ENCODE measurements at places on chromosomes 5 and 9.

- peaks cover 89% of the 10 kb centered on the region for H3K27me3 ChIP-seq
- DNase-seq, result no peak
- H3K4me1 ChIP-seq, result no peaks in the 10 kb centered on the region
- no peak overlapping the region for H3K27ac ChIP-seq
- H3K4me3 ChIP-seq, result no peak overlapping the region
These were observed 152.2 kb downstream of the FGF18 start for GRCh38 chr5:171571663-171572062.

GRCh38 chr5:180421672-180422071 is 68.5 kb upstream of the GFPT2 start:
- H3K27me3 ChIP-seq, result peaks cover 15% of the 10 kb centered on the region
- no peaks in the 10 kb centered on the region for H3K36me3 ChIP-seq
- H3K27ac ChIP-seq, result no peak overlapping the region

GRCh38 chr9:132042324-132042723 is 37.3 kb downstream of the MED27 start:
- H3K27ac ChIP-seq, result no peak overlapping the region
- DNase-seq, result no peak
- H3K27me3 ChIP-seq, result no peaks in the 10 kb centered on the region
- H3K4me3 ChIP-seq, result no peak overlapping the region

GRCh38 chr9:136328622-136329041 is 1.3 kb downstream of the GPSM1 start:
- DNase-seq, result no peak
- no peaks in the 10 kb centered on the region for H3K27me3 ChIP-seq

- DNase-seq, result no peak
- no peaks in the 10 kb centered on the region for H3K27me3 ChIP-seq
- H3K36me3 ChIP-seq, result peaks cover under 1% of the 10 kb centered on the region
- H3K27ac ChIP-seq, result no peak overlapping the region
- peaks cover 41% of the 10 kb centered on the region for H3K4me1 ChIP-seq
These were observed 115.3 kb upstream of the CDKN2B start for GRCh38 chr9:22124263-22125011.

DNA sequence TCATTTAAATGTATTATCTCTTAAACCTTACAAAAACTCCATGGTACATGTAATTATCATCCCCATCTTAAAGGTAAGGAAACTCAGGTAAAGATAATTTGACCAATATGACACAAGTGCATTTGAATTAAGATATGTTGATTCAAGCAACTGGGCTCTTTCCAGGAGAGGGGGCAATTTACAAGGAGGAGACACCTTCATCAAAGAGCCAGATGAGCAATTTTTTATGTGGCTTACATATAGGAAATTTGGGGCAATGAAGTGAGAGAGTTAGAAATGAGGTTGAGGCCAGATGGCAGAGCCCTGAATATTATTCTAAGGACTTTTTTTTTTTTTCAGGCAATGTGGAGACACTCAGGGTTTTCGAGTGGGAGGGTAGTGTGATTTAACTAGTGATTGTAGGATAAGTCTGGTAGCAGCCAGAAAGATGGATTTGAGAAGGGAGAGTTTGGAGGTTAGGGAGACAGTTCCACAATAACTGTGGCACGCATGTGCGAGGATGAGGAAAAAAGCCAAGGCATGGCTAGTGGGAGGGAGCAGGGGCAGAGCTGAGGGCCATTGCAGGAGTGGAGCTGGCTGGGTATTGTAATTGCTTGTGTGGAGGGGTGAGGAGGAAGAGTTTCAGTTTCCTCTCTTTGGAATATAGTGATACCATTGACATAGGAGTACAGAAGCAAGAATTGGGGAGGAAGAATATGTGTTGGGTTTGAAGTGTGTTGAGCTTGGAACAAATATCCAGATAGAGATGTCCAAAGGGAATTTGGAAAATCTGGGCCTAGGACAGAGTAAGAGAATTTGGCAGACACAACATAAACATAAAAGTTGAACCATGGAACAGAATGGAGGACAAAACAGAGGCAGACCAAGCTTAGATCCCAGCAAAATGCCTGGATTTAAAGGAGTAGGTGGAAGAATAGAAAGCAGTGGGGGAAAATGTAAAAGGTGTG is 72.0 kb downstream of the ACTBL2 start:
- H3K4me3 ChIP-seq, result no peak overlapping the region
- no peak for DNase-seq
- H3K27me3 ChIP-seq, result no peaks in the 10 kb centered on the region
- no peaks in the 10 kb centered on the region for H3K36me3 ChIP-seq
- H3K27ac ChIP-seq, result no peak overlapping the region
- H3K4me1 ChIP-seq, result no peaks in the 10 kb centered on the region

DNA sequence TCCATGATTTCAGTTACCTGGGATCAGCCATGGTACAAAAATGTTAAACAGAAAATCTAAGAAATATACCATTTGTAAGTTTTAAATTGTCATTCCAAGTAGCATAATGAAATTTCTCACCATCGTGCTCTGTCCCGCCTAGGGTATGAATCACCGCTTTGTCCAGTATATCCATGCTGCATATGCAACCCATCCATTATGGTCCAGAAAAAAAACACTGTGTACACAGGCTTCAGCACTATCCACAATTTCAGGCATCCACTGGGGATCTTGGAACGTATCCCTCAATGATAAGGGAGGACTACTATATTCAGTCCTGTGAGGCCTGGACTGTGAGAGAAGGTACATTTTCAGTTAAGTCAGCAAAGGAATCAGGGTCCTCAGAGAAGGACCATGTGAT is 37.6 kb upstream of the HNRNPA0 start:
- H3K4me3 ChIP-seq, result no peak overlapping the region
- no peak for DNase-seq
- H3K36me3 ChIP-seq, result peaks cover 5% of the 10 kb centered on the region
- H3K27ac ChIP-seq, result no peak overlapping the region

DNA sequence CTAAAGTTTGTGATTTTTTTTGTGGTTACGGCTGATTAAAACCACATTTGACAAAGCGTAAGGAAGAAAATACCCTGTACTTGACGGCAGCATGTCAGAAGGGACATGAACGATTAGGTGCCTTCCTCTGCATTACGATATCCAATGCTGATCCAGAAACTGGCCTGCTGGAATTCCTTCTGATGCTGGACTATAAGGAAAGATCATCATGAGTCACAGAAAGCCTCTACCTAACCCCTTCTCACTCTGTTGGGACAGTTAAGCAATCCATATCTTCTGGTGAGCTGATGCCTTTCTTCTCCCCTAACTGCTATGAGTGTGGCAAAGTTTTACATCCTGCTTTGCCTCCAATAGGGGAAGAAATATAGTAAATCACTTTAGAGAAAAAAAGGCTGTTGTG is 78.4 kb upstream of the PAPPA start:
- H3K4me3 ChIP-seq, result no peak overlapping the region
- H3K27ac ChIP-seq, result no peak overlapping the region
- H3K4me1 ChIP-seq, result no peaks in the 10 kb centered on the region
- no peaks in the 10 kb centered on the region for H3K27me3 ChIP-seq
- no peaks in the 10 kb centered on the region for H3K36me3 ChIP-seq

- peaks cover 39% of the 10 kb centered on the region for H3K4me1 ChIP-seq
- H3K27me3 ChIP-seq, result no peaks in the 10 kb centered on the region
- H3K4me3 ChIP-seq, result no peak overlapping the region
- DNase-seq, result no peak
- H3K27ac ChIP-seq, result peak overlapping the region; percentile 52
- no peaks in the 10 kb centered on the region for H3K36me3 ChIP-seq
These were observed 30.8 kb upstream of the ALDH1A1 start for GRCh38 chr9:72983512-72984225.

DNA sequence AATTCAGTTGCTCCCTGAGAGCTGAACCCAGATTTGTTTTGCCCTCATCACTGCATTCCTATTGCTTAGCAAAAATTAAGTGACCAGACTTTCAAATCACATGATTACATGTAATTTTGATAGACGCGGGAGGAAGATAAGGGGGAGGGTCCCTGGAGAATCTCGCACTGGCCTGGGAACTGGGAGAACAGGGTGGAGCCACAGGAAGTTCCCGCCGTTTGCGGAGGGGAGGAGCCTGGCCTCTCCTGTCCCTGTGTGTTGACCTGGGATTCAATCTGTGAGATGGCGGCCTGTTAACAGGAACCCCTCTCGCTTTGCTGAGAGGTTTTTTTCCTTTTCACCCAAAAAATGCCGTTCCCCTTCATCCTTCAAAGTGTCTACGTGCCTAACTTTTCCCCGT is 142.9 kb upstream of the OR13F1 start:
- no peaks in the 10 kb centered on the region for H3K4me1 ChIP-seq
- no peaks in the 10 kb centered on the region for H3K36me3 ChIP-seq
- no peak overlapping the region for H3K4me3 ChIP-seq
- no peak for DNase-seq

DNA sequence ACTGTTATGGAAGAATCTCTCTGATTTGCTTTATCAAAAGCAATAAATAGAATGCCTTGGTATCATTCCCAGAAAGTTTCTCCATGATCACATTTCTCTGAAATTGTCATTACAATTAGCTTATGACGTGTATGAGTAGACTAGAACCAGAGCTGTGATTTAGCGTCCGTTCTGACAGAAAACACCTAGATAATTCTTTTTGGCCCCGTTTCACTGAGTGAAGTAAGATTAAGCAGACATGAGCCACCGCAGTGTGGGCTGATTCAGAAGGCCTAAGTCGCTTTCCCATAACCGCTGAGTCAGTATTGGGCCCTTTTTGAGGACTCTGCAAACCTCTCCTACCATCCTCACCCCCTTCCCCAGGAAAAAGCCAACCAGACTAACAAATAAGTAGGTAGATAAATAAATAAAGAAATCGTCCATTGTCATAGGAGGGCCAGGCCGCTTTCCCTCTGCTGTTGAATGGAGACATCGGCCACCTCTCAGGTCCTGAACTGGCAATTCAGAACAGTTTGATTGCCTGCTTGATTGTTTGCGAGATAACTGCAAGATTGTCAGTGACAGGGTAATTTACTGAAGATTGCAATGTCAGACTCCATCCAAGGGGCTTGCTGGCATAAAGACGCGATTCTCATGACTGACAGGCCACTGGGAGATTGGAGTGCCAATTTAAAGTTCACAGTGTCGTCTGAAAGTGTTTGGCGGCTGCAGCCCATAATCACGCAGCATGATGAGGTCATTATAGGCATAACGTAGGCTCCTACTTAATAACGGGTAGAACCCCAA is 105.0 kb upstream of the WWC1 start:
- no peak overlapping the region for H3K4me3 ChIP-seq
- H3K36me3 ChIP-seq, result no peaks in the 10 kb centered on the region
- peaks cover 49% of the 10 kb centered on the region for H3K27me3 ChIP-seq
- DNase-seq, result no peak
- no peaks in the 10 kb centered on the region for H3K4me1 ChIP-seq
- H3K27ac ChIP-seq, result no peak overlapping the region

GRCh38 chr9:35338561-35339274 is 151.2 kb upstream of the RUSC2 start:
- no peak overlapping the region for H3K4me3 ChIP-seq
- DNase-seq, result no peak
- H3K27me3 ChIP-seq, result no peaks in the 10 kb centered on the region
- no peaks in the 10 kb centered on the region for H3K4me1 ChIP-seq
- no peak overlapping the region for H3K27ac ChIP-seq

DNA sequence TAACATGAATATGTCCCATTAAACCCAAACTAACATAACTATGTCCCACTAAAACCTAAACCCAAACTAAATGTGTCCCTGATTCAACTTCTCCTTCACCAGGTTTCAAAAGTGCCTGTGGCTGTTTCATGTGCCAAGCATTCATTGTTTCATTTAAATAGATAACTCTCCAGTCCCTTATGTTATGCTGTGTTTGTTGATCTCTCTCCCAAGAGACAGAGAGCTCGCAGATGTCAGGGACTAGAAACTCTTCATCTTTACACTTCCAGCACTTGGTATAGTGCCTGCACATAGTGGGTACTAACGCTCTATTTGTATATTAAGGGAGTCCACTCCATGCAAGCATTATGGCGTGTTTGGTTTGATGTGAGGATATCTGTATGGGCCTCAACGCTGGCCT is 118.0 kb downstream of the GPBP1 start:
- no peaks in the 10 kb centered on the region for H3K27me3 ChIP-seq
- H3K4me1 ChIP-seq, result peaks cover 9% of the 10 kb centered on the region
- H3K27ac ChIP-seq, result no peak overlapping the region
- no peak for DNase-seq
- H3K36me3 ChIP-seq, result no peaks in the 10 kb centered on the region
- H3K4me3 ChIP-seq, result no peak overlapping the region

DNA sequence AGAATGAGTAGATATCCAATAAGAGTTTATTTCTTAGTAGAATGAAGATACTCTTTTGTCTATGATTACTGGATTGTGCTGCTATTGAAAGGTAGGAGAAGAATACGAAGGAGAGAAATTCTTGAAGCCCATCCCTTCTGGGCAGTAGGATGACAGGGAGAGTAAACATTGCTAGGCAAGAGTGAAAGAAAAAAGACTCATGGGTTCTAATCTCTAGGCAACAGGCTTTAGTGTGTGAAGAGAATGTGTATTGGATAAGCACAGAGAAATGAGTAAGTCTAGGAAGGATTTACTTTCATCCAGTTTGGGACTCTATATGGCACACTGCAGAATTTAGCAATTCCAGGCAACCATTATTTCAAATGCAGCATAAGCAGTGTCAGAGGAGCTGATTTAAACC is 216.0 kb downstream of the GABRG2 start:
- H3K27me3 ChIP-seq, result no peaks in the 10 kb centered on the region
- no peak for DNase-seq
- H3K36me3 ChIP-seq, result no peaks in the 10 kb centered on the region

DNA sequence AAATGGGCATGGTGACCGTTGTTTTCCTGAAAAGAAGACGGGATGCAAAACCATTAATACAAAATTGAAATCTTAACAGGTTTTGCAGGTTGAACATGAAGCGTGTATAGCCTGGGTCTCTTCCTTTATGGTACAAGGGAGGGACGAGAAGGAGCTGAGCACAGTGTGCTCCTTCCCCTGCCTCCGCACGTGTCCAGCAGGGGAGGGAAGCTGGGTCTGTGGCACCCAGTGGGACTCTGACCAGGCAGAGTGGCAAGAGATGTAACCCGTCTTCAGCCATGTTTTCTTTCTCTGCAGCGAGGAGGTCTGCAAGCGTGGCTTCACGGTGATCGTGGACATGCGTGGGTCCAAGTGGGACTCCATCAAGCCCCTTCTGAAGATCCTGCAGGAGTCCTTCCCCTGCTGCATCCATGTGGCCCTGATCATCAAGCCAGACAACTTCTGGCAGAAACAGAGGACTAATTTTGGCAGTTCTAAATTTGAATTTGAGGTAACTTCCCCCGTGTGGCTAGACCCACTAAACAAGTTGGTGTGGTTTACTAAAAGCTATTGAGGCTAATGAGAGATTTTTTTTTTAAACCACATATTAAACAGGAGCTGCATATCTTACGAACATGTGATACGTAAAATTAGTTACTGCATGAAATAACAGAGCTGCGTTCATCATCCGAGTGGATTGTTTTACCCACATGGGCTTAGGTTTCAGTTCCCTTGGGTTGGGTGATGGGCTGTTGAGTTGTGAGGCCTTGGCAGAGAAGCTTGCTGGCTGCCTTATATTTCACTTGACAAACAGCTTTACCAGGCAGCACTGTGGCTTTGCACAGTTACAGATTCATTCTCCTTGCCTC is 143.7 kb downstream of the TRIO start:
- H3K4me3 ChIP-seq, result no peak overlapping the region
- peaks cover 21% of the 10 kb centered on the region for H3K36me3 ChIP-seq
- no peak overlapping the region for H3K27ac ChIP-seq
- no peaks in the 10 kb centered on the region for H3K27me3 ChIP-seq

Data from Calu3 (cell line).